ENCODE measurements at places on chromosomes 3 and 15.

DNA sequence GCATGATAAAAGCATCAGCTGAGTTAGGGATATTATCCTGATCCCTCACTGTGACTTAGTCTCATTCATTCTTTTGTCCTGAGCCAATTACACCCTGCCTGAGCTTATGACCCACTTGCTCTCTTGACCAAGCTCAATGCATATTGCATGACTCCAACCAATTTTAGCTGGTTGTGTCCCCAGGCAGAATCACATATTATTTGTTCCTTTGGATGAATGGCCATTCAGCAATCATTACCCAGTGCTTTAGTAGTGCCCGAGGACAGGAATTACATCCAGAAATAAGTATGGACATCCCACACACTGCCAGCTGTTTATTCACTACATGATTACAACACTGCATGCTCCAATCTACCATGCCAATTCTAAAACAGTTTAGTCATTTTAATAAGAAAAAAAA lies 322.5 kb downstream of the ZBBX start:
- no peak for DNase-seq

- no peak for DNase-seq
Measured at GRCh38 chr3:76362643-76363042, 577.3 kb upstream of the ZNF717 start.

- DNase-seq, result no peak
Measured at GRCh38 chr3:167967257-167968036, 128.3 kb downstream of the GOLIM4 start.

DNA sequence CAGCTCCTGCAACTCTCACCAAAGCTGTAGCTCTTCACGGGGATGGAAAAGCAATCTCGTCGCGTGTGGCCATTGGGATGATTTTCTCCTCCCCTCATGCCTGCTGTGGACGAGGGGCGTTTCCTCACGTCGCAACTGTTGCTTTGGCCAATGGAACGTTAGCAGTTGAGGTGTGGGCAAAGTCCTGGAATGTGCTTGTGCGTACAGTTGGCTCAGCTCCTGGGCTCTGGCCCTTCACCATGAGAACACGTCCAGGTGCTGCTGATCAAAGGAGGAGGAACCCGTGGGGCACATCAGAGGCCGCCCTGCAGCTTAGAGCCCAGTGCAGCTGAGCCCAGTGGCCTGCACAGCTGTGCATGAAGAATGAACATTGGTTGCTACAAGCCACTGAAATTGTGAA lies 186.1 kb downstream of the TJP1 start:
- no peak for DNase-seq

DNA sequence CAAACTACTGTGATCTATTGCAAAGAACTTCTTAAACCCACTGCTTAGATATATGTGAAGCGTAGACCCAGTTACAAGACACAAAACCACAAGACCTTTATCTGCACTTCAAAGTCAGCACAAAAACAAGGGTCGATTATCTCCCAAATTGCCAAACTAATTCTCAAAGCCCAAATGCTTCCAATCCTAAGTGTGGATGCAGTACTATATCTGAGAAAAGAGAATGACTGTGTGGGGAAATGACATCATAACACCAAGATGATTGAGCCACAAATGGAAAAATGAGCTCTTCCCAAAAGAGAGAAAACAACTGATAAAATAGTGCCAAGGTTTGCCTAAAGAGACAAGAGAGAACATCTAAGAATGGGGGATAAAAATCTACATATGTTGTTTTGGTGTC lies 86.2 kb downstream of the MEIS2 start:
- DNase-seq, result no peak

DNA sequence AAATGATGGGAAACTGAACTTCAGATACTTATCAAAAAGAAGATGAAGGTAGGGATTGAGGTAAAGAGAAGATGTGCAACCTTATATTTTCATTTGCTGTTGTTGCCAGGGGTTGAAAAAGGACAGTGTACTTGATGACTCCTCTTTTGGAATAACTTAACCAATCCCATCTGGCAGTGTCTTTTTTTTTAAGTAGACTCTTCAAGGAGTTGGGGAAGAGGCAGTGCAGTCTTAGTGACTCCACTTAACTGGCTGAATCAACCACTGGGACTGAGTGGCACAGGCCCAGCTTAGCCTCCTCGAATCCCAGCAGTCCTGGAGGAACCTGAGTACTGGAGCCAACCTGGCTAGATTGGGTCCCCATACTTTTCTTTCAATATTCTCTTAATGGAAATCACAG lies 27.3 kb upstream of the FILIP1L start:
- no peak for DNase-seq

- DNase-seq, result no peak
Measured at GRCh38 chr3:129122412-129123011, 908 bp upstream of the RAB43 start.

- no peak for DNase-seq
Measured at GRCh38 chr3:52880047-52880446, 17.3 kb downstream of the STIMATE start.

DNA sequence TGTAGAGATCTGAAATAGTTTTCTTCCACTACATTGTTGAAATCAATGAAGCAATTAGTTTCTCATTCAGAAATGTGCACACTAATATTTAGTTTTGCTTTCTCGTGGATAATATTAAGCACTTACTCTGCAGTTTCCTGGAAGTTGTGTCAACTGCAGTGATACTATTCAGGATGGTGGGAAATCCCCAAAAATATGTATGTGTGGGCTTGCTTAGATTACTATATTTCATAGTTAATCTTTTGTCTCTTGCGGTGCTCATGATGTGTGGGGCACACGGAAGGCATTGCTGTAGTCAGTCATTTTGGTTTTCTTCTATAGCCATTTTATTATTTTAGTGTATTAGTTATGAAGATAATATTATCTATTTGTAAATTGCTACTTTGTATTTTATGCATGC lies 19.7 kb downstream of the RAB11A start:
- DNase-seq, result no peak

DNA sequence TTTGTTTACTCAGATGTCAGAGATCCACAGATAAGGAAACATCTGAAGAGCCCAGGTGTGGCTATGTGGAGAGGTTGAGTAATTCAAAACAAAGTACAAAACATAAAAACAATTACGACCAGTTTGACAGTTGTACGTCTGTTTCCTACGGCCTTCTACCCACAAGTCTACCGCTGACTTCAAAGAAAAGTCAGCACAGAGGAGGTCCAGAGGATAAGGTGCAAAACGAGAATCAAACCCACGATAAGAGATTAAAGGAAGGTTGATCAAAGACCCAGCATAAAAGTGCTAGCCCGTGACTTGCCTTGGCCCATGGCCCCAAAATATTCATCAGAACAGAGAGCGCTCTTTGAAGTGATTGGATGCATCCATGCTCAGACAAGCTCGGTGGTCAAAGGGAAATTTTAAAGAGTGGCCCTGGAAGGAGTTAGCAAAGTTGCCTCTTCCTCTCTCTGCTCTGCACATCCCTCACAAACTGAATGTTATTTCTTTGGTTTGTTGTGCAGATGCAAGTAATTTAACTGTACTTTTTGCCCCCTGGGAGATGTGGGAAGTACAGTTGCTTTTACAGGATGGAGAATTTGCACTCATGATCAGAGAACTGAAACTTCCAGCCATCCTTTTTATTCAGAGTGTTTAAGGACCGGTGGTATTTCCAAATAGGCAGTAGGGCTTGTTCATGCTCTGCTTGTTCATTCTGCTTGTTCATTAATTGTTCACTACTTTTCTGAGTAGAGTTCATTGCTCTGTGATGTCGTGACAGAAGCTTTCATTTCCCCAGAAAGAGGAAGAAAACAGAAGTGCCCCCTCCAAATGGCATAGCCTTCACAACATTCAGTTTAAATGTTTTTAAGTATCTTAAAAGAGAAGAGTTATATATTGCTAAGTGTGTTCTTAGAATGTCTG lies 31.1 kb downstream of the MME start:
- DNase-seq, result no peak

DNA sequence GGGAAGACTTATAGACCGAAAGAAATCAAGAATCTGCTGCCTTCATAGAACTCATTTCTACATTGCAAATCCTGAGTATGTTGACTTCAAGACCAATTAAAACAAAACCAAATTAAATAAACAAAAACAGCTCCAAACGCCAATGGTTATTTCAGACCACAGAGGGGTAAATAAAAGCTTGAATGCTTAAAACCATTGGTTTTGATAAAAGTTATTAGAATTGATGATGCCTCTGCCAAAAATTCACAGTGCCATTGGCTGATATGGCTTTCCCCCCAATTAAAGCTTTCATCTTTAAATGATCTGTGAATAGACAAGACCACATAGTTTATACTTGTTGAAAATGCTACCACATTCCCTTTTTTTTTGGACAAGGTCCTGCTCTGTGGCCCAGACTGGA lies 188.5 kb downstream of the NFKBIZ start:
- DNase-seq, result no peak

All from AG04450 (cell line).